NCI-H187 treated with DMSO at 0.1 percent for 48 hours (cell line): ENCODE measurements at places on chromosomes 1 and 21.

GRCh38 chr1:192669174-192669573 is 33.2 kb downstream of the RGS13 start:
- DNase-seq, result no peak

- no peak for DNase-seq
Observed at GRCh38 chr1:91226741-91227140, 177.9 kb downstream of the HFM1 start.

DNA sequence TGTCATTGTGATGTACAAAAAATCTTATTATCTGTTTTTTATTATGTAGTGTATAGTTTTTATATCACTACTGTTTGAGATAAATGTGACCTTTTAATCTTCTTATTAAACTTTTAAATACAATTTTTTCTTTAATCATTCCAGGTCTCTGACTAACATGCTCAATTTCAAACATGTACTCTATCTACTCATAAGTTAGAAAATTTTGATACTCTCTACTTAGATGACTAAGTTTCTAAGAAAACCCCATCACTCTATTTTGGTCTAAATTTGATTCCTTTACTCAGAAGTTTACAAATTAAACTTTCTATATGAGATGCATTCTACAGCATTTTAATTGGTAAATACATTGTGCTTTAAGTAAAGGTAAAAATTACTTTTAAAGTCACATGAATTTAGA is 544.0 kb downstream of the PTBP2 start:
- DNase-seq, result no peak

GRCh38 chr1:203662360-203662759 is 35.7 kb downstream of the ATP2B4 start:
- DNase-seq, result no peak

DNA sequence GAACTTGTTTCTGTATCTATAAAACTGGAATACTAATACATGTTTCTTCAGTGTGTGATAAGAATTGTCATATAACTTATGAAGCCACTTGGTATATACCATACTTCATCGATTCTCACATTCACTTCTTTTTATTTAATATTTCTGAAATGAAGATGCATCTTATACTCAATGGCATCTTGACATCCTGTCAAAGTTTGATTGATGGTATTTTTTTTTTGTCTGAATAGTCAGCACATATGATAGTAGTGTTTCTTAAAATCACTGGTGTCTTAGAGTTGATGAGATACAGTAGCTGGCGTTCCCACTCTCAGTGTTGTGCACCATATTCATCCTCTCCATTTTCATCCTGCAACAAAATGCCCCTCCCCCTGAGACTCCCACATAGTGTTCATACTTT is 34.4 kb upstream of the C1orf105 start:
- DNase-seq, result no peak

- no peak for DNase-seq
Observed at GRCh38 chr21:42559326-42559725, 45.7 kb downstream of the SLC37A1 start.

DNA sequence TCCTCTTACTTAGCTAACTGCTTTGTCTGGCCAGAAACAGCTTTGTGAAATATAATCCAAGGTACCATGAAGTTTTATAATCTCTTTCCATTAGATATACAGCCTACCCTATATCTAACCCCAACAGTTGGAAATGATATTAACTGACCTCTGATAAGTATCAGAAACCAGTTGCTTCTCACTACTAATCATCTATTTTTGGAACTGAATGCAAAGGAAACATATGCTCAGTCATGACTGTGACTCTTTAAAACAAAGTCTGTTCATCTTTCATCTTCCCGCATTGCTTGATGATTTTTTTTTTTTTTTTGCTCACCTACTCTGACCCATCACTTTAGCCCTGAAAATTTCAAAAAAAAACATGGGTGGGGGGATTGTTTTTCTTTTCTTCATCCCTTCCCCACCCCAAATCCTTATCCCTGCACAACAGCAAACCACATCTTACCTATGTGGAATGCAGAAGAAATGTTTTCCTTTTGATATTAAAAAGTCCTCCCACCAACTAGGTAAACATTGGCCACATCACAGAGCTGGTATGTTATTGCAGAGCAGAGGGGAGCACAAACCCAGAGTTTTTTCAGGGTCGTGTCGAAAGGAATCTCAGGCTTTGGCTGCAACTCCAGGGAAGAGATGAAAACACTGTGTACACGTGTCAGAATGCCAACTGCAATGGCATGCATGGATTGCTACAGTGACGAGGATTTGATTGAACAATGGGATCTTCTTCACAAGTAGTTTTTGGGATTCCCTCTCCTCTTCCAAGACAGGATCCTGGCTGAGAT is 137.3 kb downstream of the SLC30A10 start:
- no peak for DNase-seq
